B cell (primary cell): ENCODE measurements at places on chromosomes 4 and X. TPM values are rescaled to one million over a fixed set of nuclear protein-coding genes. Genes with fewer than 3 reads are reported as not detected.

Gene IBSP
- not detected in 2 replicates for total RNA-seq

GRCh38 chrX:131634900-131635299 is 91.0 kb downstream of the OR13H1 start:
- no peak overlapping the region for H3K27ac ChIP-seq
- H3K4me3 ChIP-seq, result no peak overlapping the region
- H3K4me1 ChIP-seq, result no peaks in the 10 kb centered on the region
- no peak for DNase-seq
- H3K27me3 ChIP-seq, result no peaks in the 10 kb centered on the region

GRCh38 chrX:117808426-117808825 is 308.2 kb downstream of the KLHL13 start:
- H3K36me3 ChIP-seq, result no peaks in the 10 kb centered on the region
- no peaks in the 10 kb centered on the region for H3K27me3 ChIP-seq
- H3K4me3 ChIP-seq, result no peak overlapping the region
- no peak overlapping the region for H3K27ac ChIP-seq
- DNase-seq, result no peak
- no peaks in the 10 kb centered on the region for H3K4me1 ChIP-seq

Gene IL13RA1
- 36.1 and 36.7 TPM in 2 replicates for total RNA-seq

DNA sequence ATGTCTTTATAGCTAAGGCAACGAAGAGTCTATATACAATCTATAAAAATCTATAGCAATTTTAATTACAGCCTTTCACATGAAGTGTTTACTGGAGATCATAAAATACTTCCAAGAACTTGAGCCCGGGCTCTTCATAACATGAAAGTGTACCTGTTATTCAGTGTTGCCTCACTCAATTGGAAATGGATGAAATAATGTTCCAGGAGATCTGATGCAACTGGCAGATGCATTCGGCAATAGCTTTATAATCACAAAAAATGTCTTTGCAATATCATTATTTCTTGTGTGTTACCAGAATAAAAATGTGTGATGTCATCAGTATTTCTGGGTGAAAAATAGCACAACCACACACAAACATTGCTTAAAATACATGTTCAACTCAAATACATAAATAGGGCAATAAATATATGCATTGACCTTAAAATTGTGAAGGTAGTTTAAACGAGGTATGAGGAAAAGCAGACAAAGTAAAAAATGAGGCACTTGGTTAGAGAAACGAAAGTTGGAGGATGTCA is 1266.8 kb upstream of the PCDH7 start:
- H3K4me3 ChIP-seq, result no peak overlapping the region
- no peaks in the 10 kb centered on the region for H3K36me3 ChIP-seq
- H3K4me1 ChIP-seq, result no peaks in the 10 kb centered on the region
- no peaks in the 10 kb centered on the region for H3K27me3 ChIP-seq
- no peak overlapping the region for H3K27ac ChIP-seq

GRCh38 chr4:154998284-154998683 is 210.2 kb upstream of the NPY2R start:
- no peaks in the 10 kb centered on the region for H3K36me3 ChIP-seq
- no peaks in the 10 kb centered on the region for H3K4me1 ChIP-seq
- H3K4me3 ChIP-seq, result no peak overlapping the region
- no peaks in the 10 kb centered on the region for H3K27me3 ChIP-seq
- H3K27ac ChIP-seq, result no peak overlapping the region

DNA sequence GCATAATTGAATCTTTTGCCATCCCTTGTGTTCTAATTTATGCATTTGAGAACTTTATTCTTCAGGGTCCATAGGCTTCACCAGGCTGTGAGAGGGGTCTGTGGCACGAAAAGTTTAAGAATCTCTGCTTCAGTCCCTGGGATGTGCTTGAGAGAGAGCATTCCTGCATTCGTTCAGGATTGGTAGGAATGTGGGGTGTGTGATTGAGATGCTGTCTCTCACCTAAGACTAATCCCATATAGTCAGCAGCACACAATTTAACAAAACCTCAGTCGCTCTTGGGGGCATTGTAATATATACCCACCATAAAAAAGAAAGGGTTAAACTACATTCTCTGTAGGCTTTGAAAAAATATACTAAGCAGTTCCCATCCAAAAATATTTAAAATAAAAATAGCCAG is 41.7 kb downstream of the PTTG2 start:
- H3K27me3 ChIP-seq, result no peaks in the 10 kb centered on the region
- H3K27ac ChIP-seq, result no peak overlapping the region
- peaks cover 6% of the 10 kb centered on the region for H3K36me3 ChIP-seq

DNA sequence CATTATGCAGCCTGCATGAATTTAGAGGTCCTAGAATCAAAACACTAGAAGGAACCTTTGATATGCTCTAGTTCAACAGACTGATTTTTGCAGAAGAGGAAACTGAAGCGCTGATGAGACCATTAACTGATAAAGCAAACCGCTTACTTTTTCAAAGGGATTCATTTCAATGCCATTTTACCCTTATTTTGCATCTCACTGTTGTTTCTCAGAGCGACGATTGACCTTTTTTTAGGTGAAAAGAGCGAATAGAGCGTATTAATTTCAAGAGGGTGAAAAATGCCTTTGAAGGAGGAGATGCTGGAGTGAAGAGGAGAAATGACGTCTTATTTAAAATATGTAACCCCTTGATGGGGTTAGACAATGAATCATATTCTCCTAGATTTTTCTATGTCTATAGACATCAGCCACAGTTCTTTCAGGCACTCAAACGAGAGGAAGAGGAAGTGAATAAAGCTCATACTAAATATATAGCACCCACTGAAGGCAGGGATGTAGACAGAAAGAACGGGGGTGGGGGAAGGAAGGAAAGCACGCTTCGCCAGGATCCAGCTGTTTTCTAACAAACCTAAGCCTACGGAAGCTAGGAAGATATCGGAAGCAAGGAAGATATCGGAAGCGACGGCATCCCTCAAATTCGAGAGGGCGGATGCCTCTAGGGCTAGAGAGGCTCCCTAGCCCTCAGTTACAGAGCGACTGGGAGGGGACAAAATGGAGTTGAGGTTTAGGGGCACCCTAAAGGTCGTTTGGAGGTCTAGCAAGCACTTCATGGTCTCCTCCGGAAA is 848 bp downstream of the ACSL4 start:
- H3K4me3 ChIP-seq, result peak overlapping the region; percentile 76
- H3K27me3 ChIP-seq, result no peaks in the 10 kb centered on the region
- DNase-seq, result peak; percentile 62
- no peaks in the 10 kb centered on the region for H3K36me3 ChIP-seq
- H3K4me1 ChIP-seq, result peaks cover 16% of the 10 kb centered on the region

Gene CYSLTR1
- 41.7 and 43.4 TPM in 2 replicates for total RNA-seq

- H3K36me3 ChIP-seq, result no peaks in the 10 kb centered on the region
- H3K4me1 ChIP-seq, result no peaks in the 10 kb centered on the region
- H3K4me3 ChIP-seq, result no peak overlapping the region
- no peaks in the 10 kb centered on the region for H3K27me3 ChIP-seq
- H3K27ac ChIP-seq, result no peak overlapping the region
Measured at GRCh38 chr4:181331214-181331613, 912.0 kb upstream of the TENM3 start.

Gene GPR143
- not detected in 2 replicates for total RNA-seq

- H3K27ac ChIP-seq, result no peak overlapping the region
- DNase-seq, result no peak
- H3K27me3 ChIP-seq, result no peaks in the 10 kb centered on the region
- H3K4me1 ChIP-seq, result peaks cover 5% of the 10 kb centered on the region
- H3K36me3 ChIP-seq, result peaks cover 3% of the 10 kb centered on the region
Measured at GRCh38 chrX:288561-288991, 7.4 kb downstream of the PLCXD1 start.

GRCh38 chr4:6539009-6539764 is 35.8 kb upstream of the MAN2B2 start:
- DNase-seq, result no peak
- H3K27me3 ChIP-seq, result no peaks in the 10 kb centered on the region
- no peak overlapping the region for H3K4me3 ChIP-seq
- H3K27ac ChIP-seq, result no peak overlapping the region
- no peaks in the 10 kb centered on the region for H3K4me1 ChIP-seq

GRCh38 chr4:86218746-86219473 is 140.9 kb downstream of the MAPK10 start:
- no peak overlapping the region for H3K4me3 ChIP-seq
- DNase-seq, result no peak
- H3K4me1 ChIP-seq, result no peaks in the 10 kb centered on the region
- no peak overlapping the region for H3K27ac ChIP-seq

DNA sequence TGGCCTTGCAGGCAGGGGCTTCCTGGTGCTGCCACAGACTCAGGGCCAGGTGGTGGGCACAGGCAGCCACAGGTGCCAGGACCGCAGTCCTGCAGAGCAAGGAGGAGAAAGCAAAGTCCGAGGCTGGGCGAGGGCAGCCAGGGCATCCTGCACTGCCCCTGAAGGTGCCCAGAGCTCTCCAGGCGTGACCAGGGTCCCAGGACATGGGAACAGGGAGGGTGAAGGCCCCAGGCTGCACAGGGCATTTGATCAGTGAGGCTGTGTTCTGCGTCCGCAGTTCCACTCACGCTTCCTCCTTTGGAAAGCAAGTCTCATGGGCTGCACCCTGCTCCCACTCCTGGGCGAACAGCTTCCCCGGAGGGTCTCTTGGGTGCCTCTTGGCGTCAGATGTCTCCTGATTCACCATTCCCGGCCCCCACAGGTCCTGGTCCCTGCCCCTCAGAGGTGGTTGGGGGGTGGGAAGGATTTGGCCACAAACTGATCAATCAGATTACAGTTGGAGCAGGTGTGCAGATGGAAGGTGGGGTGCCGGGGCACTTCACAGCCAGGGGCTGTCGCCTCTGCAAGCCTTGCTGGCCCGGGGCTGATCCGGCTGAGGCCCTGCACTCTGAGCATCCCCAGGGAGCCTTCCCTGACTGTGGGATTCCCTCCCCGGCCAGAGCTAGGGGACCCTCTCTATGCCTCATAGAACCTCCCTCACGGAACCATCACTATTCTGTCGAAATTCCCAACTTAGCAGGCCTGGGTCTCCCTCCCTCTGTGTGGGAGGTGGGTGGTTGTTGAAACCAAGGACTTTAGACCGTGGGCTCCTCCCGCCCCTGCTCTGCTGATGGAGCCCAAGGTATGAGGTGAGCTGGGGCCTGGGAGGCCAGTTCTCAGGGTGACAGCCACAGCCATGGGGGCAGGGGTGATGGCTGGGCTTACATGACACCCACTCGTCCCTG is 3.3 kb downstream of the SH3TC1 start:
- H3K36me3 ChIP-seq, result no peaks in the 10 kb centered on the region
- H3K4me1 ChIP-seq, result peaks cover 82% of the 10 kb centered on the region
- DNase-seq, result peak; percentile 54
- peak overlapping the region; percentile 85 for H3K4me3 ChIP-seq

DNA sequence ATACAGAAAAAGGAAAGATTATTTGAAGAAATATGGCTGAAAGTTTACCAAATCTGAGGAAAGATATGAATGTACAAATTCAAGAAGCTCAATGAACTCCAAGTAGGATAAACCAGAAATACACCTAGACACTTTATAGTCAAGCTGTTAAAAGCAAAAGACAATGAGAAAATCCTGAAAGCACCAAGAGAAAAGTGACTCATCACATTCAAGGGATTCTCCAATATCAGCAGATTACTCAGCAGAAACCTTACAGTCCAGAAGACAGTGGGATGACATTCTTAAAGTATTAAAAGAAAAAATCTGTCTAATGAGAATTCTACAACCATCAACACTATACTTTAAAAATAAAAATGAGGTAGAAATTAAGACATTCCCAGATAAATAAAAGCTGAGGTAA is 223.8 kb upstream of the ZCCHC13 start:
- H3K4me3 ChIP-seq, result no peak overlapping the region
- H3K4me1 ChIP-seq, result no peaks in the 10 kb centered on the region
- no peaks in the 10 kb centered on the region for H3K36me3 ChIP-seq
- no peak for DNase-seq
- no peak overlapping the region for H3K27ac ChIP-seq

DNA sequence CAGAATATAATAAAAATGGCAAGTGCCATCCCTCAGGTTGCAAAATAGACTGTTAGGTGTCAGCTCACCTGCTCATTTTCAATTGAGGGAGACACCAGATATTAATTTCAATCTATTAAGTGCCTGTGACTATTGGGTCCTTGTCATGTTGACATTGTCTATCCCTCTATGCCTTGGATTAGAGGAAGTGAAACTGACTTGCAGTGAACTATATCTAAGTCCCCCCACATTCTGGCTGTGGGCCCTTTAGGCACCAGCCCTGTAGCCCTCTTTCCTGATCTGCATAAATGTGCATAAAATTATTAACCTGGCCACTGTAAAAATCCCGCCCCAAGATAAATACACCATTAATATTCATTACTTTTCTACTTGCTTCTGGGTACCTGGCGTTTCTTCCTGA is 293.0 kb upstream of the CLNK start:
- H3K4me1 ChIP-seq, result peaks cover 24% of the 10 kb centered on the region
- no peaks in the 10 kb centered on the region for H3K27me3 ChIP-seq
- no peaks in the 10 kb centered on the region for H3K36me3 ChIP-seq
- DNase-seq, result peak; percentile 73

DNA sequence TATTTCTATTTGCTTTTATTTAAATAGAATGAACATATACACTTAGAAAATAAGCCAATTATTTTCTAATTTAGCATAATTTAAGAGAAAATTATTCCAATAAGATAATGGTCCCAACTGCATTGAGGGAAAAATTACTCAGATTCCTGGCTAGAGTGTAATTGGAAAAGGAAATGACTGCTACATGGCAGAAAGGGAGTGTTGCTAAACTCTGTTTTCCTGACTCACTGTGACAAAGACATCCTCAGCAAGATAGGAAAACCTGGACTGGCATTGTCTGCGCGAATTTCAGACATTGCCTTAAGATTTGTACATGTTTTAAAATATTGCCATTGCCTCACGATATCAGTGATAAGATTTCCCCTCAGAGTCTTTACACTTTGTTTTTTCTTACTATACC is 8.2 kb downstream of the TNIP3 start:
- peaks cover 7% of the 10 kb centered on the region for H3K4me1 ChIP-seq
- no peaks in the 10 kb centered on the region for H3K36me3 ChIP-seq
- H3K4me3 ChIP-seq, result no peak overlapping the region
- DNase-seq, result no peak
- H3K27ac ChIP-seq, result no peak overlapping the region

DNA sequence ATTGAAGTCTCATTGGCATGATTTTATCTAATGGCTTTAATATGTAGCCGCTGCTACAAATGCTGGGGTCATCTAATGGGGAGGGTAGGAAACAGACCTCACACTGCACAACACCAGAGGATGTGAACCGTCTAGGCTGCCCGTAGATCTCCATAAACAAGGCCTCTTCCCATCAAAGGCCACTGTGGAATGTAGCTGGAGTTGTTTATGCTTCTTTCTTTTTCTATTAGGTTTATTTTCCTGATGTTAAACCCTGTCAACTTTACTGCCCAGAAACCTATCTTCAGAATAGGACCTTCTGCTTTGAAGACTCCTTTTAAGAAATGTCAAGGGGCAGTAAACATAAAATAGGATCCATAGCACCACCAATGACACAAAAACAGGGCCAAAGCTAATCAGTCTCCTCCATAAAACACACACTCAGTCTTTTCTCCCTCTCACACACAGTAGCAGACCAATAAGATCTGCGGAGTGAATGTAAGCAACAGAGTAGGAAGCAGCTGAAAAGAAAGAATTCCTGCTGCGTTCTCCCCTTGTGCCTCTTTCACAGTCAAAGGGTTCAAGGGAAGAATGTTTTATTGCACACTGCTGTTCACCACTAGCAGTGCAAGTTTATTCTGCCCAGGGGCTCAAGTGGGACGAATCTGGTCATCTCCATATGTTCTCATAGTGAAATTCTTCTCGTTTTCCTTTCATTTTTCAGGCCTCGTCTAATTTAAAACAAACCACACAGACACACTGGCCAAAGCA is 72.2 kb downstream of the MAML3 start:
- no peak for DNase-seq
- no peak overlapping the region for H3K4me3 ChIP-seq
- H3K27me3 ChIP-seq, result no peaks in the 10 kb centered on the region
- no peak overlapping the region for H3K27ac ChIP-seq
- no peaks in the 10 kb centered on the region for H3K4me1 ChIP-seq
- no peaks in the 10 kb centered on the region for H3K36me3 ChIP-seq

GRCh38 chr4:145453163-145453520 is 28.5 kb upstream of the SMAD1 start:
- no peak overlapping the region for H3K27ac ChIP-seq
- H3K27me3 ChIP-seq, result no peaks in the 10 kb centered on the region
- no peak for DNase-seq
- no peak overlapping the region for H3K4me3 ChIP-seq
- H3K36me3 ChIP-seq, result no peaks in the 10 kb centered on the region
